Stimulated activated naive CD4-positive, alpha-beta T cell (primary cell): ENCODE measurements at places on chromosomes 7 and 10.

DNA sequence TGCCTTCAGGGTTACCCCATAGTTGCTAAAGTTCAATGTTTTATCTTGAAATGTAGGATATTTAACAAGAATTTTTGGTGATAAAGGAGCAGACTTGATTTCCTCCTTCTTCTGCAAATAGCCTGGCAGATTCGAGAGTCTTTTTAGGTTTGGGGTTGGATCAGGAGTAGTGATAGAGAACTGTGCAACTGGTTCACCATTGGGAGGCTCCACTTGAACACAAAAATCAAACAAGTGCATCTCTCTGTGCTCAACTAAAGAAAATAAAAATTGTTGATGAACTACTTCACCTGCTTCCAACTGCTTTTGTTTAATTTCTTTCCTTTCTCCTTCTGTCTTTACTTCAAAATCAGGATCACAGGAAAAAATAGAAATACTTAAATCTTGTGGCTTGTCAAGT, 58.5 kb downstream of the MACC1 start:
- DNase-seq = no peak

- no peak for DNase-seq
These were observed 59.7 kb upstream of the CCDC71L start for GRCh38 chr7:106720641-106721040.

- no peak for DNase-seq
These were observed 188.5 kb upstream of the SHH start for GRCh38 chr7:156000601-156001396.

DNA sequence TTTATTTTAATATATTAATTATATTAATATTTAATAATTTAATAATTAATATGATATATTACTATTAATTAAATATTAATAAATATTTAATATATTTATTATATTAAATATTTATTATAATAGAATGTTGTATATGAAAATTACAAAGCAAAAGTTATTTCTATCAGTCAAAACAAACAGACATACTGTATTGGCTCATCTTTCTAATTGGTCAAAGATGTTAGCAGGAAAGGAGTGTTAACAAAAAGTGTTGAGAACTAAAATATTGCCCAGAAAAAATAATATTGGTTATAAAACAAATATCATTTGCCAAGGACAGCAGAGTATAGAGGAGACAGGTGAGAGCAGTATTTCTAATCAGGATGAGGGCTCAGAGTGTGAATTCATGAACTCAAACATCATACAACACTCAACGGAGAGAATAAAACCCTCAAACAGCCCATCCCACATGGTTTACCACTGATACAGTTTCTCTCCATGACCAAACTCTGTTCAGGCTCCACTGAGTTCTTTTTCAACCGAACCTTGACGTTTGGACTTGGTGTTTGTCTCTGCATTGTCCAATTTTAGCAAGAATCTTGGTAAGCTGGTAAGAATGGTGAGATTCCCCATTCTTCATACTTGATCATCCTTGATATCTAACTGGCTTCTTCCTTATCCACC, 58.0 kb downstream of the TSPAN12 start:
- no peak for DNase-seq

DNA sequence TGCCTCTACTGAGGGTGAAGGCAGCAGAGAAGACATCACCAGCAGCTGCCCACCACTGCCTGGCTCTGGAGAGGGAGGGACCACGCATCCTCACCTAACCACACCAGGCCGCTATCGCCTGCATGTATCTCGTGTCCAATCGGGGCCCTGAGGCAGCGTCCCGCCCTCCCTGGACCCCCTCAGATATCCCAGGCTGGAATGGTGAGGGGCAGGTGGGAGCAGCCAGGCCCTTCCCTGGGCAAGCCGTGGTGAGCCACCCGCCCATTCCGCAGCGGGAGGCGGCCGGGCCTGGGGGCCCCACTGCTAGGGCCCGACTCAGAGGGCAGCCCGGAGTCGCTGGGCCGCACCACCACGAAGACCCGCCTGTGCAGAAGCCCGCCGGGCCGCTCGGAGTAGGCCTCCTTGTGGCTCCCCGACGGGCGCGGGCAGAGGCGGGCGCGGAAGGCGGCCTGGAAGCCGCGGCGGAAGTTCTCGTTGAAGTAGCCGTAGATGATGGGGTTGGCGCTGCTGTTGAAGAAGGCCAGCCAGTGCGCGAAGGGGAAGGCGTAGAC, 21.6 kb upstream of the PPA1 start:
- DNase-seq = no peak

DNA sequence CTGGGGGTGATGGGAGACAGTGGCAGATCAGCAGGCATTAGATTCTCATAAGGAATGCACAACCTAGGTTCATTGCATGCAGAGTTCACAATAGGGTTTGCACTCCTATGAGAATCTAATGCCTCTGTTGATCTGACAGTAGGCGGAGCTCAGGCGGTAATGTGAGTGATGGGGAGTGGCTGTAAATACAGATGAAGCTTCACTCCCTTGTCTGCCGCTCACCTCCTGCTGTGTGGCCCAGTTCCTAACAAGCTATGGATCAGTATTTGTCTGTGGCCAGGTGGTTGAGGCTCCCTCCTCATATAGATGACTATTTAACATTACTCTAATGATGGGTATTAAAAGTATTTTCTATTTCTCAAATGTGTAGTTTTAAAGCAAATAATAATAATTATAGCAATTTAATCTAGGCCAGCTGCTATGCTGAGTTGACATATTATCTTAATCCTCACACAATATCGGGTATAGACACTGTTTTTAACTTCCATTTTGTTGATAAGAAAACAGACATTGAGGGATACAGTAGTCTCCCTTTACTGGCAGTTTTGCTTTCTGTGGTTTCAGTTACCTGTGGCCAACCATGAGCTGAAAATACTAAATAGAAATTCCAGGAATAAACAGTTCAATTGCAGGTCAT, 39.9 kb downstream of the KIF20B start:
- DNase-seq = no peak

- DNase-seq = no peak
These were observed 305.2 kb downstream of the FRMD4A start for GRCh38 chr10:14025283-14026189.

DNA sequence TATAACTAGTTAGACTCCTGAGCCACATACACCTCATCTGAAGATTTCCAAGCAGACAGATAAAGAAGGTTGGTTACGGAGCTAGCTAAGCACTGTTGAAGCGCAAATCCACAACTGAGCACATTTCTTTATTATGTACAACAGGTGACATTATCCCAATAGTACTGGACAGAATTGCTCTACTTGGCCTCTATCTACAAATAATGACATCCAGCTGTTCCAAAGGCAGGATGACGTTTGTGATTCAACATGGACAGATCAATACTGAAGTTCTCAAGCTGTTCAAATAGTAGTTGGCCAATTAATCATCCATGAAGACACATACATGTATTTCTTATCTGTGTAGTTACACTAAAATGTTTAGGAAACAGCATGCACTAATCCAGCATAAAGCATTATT, 101.0 kb downstream of the UBE2H start:
- DNase-seq = no peak

DNA sequence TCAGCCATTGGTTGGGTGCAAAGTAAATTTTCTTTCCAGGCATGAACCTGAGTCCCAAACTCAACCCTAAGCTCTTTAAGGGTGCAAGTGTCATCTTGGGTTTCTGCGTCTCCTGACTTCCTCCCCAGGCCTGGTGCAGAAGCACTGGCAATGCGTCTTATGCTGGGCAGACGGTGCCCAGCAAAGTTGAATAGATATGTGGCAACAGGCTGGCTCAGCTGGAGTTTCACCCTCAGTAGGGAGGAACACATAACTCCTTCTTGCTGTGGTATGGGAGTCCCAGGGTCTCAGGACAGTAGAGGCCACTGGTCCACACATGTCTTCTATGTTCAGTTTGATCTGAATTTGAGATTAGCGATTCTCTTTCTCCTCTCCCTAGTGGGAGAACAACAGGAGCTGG, 181.3 kb downstream of the RPS24 start:
- DNase-seq = no peak

GRCh38 chr7:38335128-38335491, 61.7 kb upstream of the TARP start:
- no peak for DNase-seq

DNA sequence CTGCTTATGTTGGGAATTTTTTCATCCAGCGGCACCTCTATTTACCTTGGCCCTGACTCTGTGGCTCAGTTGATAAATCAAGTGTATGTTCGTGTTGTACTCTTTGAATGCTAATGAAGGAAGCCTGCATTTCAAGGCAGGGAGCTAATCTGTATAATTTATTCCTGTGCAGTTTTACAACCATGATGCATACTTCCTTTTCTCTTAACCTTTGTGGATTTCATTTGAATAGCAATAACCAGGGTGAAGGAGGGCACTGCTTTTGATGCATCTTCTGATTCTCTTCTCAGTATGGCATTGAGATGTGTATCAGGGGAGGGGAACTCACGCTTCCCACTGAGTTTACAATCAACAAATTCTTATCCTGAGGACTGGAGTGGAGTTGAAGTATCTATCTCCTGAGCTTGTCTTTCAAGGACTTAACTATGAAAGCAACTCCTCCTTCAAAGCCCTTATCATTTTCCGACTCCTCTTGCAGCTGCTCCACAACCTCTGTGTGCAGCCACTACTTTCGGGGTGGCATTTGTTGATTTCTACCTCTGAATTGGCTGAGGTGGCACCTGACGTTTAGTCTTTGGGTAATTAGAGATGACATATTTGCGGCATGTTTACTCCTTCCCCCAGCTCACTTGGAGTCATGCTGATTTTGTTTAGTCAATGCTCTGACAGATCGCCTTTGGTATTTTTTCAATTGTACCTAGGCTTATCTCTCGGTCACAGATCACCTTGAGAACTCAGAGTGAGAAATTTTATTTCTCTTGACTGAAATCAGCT, 275.2 kb downstream of the PHTF2 start:
- DNase-seq = no peak

GRCh38 chr7:25926009-25926408, 226.0 kb upstream of the NFE2L3 start:
- DNase-seq = no peak

- DNase-seq = no peak
These were observed 533.0 kb upstream of the GALNT17 start for GRCh38 chr7:70598976-70599375.

- DNase-seq = no peak
These were observed 784.5 kb upstream of the ZWINT start for GRCh38 chr10:57145548-57145947.

GRCh38 chr10:45501791-45502190, 127.8 kb downstream of the ALOX5 start:
- no peak for DNase-seq

DNA sequence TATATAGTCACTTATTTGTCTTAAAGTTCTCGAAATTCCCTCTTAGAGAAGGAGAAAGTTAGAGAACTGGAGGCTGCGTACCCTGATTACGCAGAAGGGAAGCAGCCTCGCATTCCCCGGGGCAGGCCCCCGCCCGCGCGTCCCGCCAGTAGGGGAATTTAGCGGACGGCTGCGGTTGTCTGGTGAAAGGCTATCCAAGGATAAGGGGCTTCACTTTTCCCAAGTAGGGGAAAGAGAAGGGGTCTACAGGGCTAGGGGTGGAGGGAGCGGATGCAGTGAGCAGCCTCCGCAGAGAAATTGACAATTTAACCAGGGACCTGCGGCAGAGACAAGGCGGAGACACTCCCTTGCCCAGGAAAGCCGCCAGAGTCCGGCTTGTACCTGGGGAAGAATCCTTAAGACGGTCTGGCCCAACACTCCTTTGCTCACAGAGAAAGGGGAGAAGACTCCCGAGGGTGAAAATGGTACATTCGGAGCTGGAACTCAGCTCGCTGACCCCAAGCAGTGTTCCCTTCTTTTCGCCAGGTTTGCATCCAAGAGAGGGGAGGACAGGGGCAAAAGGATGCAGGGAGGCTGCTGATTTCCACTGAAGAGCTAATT, 994 bp upstream of the MAGI2 start:
- DNase-seq = no peak

DNA sequence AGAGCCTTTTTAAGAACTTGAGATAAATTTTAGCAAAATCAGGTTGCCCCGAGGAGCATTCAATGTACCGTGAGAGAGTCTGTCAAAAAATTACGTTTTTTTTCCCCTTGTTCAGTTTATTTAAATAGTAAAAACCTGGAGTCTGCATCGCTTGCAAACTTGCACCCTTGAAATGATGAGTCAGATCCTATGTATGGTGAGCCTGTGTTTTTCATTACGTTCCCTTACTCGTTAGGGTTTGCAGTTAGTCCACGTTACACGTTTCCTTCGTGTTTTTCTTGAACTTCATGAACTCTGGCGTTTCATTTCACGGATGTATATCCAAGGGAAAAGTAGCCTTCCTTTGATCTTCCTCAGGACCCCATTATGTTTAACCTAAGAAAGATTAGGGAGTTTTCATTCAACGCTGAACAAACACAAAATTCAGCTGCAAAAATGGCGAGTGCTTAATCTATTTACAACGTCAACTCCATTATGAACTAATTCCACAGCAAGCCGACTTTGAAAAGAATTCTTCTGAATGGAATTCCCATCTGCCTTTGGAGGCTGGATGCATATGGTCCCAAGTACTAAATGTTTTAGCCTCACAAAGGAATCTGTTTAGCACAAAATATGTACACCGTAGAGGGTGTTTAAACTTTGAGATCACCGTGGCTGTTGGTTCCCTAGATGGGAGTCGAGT, 182.4 kb downstream of the MYOF start:
- no peak for DNase-seq

GRCh38 chr10:21273400-21273968, 252.0 kb downstream of the SKIDA1 start:
- no peak for DNase-seq

GRCh38 chr10:43307306-43307705, 40.4 kb upstream of the RASGEF1A start:
- DNase-seq = no peak

- no peak for DNase-seq
These were observed 11.0 kb downstream of the RASGEF1A start for GRCh38 chr10:43255634-43256431.

DNA sequence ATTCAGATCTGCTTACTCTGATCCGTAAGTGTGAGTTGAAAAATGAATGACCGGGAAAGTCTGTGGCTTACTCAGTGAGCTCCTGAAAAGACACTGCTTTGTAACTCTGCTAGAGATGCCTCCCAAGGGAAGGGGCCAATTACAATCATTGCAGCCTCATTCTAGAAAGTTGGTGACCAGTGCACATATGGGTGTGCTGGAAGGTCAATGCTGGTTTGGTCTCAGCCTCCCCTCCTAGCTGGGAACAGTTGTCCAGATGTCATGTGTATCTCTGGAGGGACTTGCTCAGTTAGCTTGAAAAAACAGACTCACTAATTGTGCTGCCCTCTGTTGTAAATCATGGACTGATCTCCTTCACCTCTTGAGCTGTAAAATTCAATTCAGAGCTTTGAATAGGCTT, 405.0 kb downstream of the ADRA2A start:
- DNase-seq = no peak

DNA sequence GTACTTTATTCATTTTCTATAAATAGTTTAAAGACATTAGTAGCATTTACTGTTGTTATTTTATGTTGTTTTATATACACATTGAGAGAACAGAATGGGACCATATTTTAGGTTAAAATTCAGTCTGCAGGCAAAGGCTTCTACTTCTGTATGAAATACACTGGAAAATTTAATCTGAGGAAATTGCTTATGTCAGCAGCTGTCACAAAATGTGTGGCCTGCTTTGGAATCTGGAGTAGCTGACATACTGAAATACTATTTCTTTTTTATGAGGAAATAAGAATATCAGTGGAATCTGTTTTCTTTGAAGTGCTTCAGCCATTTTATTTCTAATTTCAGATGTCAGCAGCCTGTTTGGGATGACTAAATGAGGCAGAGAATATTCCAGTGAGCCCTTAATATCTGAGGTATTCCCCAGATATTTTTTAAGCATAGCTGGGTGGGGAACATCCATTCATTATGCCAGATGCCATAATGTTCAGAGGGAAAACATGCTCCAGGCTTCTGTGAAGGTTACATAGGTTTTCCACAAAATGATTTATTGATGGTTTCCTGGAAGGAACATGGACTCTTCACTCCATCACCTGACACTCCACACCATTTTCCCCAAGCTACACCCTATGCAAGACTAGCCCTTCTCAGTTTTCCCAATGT, 267.1 kb downstream of the ARL4A start:
- DNase-seq = no peak
